Muscle of leg (tissue), 16 donors: ENCODE measurements at places on chromosomes 4 and X. TPM values are rescaled to one million over a fixed set of nuclear protein-coding genes. Genes with fewer than 3 reads are reported as not detected.

VBP1 gene
- 60.3 TPM for total RNA-seq

DNA sequence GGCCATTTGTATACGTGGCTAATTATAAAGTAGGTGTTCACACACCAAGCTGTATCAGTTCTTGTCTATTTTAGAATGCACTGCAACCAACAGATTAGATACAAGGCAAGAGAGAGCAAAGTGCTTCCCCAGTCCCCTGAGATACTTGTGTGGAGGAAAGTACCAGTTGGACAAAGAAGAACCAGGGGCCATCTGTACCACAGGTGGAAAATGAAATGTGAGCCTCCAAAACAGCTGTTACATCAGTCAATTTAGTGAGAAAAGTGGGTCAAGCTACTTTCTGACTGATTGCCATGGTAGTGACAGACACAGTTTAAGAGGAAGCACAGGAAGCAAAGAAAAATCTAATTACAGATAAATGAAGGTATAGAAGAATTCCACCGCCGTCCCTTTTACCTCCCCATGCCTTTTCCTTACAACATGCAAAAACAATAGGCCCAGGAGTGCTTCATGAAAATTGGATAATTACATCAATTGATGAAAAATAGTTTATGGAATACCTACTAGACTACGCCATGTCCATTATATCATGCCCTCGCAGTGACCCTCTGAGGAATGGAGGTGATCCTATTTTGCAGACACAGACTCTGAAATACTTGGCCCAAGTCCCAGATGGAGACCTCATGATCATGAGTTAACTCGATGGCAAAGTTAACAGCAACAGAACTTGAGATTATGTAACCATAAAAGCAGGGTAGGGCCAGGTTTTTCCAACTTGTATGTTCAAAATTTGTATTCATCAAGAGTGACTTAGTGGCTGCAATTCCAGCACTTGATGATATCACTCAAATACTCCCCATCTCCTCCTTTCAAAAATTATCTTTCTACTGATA, 15.8 kb downstream of the SMPX start:
- H3K4me1 ChIP-seq = peaks cover 12% of the 10 kb centered on the region
- H3K4me3 ChIP-seq = no peak overlapping the region
- peaks cover 1% of the 10 kb centered on the region for H3K36me3 ChIP-seq
- H3K27ac ChIP-seq = peak overlapping the region; percentile 35

RGN gene
- 3.1 TPM for total RNA-seq

DNA sequence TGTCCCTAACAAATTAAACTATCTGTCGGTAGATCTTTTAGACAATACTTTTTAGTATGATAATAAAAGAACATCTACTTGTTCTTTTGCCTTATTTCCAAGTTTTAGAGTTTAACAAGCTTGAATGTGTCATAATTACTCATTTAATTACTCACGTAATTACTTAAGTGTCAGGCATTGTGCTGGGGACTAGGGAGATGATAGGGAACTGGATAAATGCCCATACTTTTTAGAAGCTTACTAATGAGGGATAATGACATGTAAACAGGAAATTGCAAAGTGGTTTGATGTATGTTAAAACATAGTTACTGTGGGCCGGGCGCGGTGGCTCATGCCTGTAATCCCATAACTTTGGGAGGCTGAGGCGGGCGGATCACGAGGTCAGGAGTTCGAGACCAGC, 158.3 kb downstream of the DMD start:
- no peaks in the 10 kb centered on the region for H3K27me3 ChIP-seq
- H3K27ac ChIP-seq = no peak overlapping the region
- no peaks in the 10 kb centered on the region for H3K4me1 ChIP-seq
- H3K36me3 ChIP-seq = no peaks in the 10 kb centered on the region
- no peak overlapping the region for H3K4me3 ChIP-seq
- DNase-seq = no peak

GRCh38 chr4:56128213-56128612, 179.5 kb downstream of the CEP135 start:
- H3K27me3 ChIP-seq = no peaks in the 10 kb centered on the region
- H3K4me1 ChIP-seq = peaks cover 3% of the 10 kb centered on the region
- H3K36me3 ChIP-seq = no peaks in the 10 kb centered on the region
- no peak overlapping the region for H3K4me3 ChIP-seq

DNA sequence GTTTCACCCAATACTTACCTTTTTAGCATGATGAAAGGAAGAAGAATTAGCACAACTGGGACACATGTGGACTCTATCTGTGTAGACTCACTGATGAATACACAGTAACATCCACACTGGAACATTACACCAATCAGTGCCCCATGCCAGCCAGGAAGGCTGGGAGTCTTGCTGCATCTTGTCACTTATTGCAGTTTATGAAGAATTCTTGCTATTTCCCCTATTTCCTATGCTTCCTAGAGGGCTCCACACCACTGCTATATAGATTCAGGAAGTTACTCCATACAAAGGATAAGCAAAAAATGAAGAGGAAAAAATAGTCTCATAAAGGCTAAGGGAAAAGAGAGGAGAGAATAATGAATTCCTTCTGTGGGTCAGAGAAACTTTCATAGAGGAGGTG, 201.0 kb downstream of the CAMK2D start:
- no peaks in the 10 kb centered on the region for H3K4me1 ChIP-seq
- H3K36me3 ChIP-seq = peaks cover 4% of the 10 kb centered on the region
- no peak overlapping the region for H3K4me3 ChIP-seq
- H3K27me3 ChIP-seq = no peaks in the 10 kb centered on the region

- peak; percentile 66 for DNase-seq
- H3K27ac ChIP-seq = no peak overlapping the region
- no peak overlapping the region for H3K4me3 ChIP-seq
- H3K4me1 ChIP-seq = no peaks in the 10 kb centered on the region
- no peaks in the 10 kb centered on the region for H3K36me3 ChIP-seq
Measured at GRCh38 chr4:168538632-168539031, 41.8 kb downstream of the PALLD start.

- H3K4me3 ChIP-seq = no peak overlapping the region
- H3K27me3 ChIP-seq = peaks cover 29% of the 10 kb centered on the region
- DNase-seq = no peak
- H3K27ac ChIP-seq = no peak overlapping the region
Measured at GRCh38 chrX:39150220-39150619, 349.0 kb downstream of the MID1IP1 start.

DNA sequence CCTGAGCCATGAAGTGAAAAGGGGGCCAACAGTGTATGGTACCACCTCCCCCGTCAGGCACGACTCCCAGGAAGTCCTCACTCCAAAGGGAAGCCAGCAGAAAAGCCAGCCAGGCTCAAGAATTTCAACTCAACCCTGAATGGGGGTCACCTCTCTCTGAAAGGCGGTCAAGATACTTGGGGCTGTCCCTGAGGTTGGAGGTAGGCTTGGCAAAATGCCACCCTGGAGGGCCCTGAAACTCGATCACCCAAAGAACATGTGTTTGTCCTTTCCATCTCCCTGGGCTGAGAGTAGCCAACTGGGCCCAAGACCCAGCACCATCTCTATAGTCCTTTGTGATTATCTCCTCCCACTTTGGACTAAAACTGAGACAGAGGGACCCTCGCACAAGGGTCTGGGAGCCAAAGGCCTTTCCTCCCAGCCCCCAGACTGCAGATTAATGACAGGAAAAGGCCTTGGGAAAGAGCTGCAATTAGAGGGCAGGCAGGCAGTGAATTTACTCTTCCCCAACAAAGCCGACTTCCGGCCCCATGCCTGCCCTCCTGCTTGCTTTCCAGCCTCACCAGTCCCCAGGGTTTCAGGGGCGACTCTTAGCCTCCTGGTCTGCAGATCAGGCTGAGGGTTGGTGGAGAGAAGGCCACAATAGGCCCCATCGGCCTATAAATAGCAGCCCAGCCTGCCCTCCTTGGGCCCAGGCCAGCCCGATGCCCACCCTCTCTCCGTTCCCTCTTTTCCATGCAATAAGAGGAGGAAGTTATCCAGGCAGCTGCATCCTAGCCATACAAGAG, 5.6 kb downstream of the SASH3 start:
- peaks cover 29% of the 10 kb centered on the region for H3K27me3 ChIP-seq
- H3K4me1 ChIP-seq = peaks cover 7% of the 10 kb centered on the region
- H3K4me3 ChIP-seq = no peak overlapping the region
- H3K36me3 ChIP-seq = no peaks in the 10 kb centered on the region
- H3K27ac ChIP-seq = no peak overlapping the region

- H3K4me1 ChIP-seq = peaks cover 9% of the 10 kb centered on the region
- peak; percentile 44 for DNase-seq
- no peak overlapping the region for H3K27ac ChIP-seq
- H3K27me3 ChIP-seq = peaks cover 24% of the 10 kb centered on the region
- H3K4me3 ChIP-seq = no peak overlapping the region
Measured at GRCh38 chr4:8044699-8045098, 105.0 kb upstream of the AFAP1 start.

SAP30 gene
- total RNA-seq = 12.1 TPM

DNA sequence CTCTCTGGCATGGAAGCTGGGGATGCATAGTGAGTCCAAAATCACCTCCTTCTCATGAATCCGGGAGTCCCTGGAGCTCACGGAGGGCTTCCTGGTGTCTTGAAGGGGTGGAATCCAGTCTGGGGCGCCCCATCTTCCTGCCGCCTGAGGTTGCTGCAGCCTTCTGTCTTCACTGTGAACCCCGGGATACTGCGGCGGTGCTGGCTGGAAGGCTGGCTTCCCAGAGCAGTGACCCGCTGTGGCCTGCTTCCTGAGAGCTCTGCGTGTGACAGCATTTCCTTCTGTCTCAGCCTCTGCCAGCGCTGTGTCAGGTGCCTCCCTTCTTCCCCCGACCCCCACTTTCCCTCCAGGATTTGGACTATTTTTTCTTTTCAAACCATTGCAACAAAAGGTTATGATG, 98.8 kb upstream of the STOX2 start:
- no peak for DNase-seq
- H3K4me1 ChIP-seq = no peaks in the 10 kb centered on the region
- H3K4me3 ChIP-seq = no peak overlapping the region
- H3K27me3 ChIP-seq = peaks cover 2% of the 10 kb centered on the region
- H3K27ac ChIP-seq = peak overlapping the region; percentile 60
- no peaks in the 10 kb centered on the region for H3K36me3 ChIP-seq

DNA sequence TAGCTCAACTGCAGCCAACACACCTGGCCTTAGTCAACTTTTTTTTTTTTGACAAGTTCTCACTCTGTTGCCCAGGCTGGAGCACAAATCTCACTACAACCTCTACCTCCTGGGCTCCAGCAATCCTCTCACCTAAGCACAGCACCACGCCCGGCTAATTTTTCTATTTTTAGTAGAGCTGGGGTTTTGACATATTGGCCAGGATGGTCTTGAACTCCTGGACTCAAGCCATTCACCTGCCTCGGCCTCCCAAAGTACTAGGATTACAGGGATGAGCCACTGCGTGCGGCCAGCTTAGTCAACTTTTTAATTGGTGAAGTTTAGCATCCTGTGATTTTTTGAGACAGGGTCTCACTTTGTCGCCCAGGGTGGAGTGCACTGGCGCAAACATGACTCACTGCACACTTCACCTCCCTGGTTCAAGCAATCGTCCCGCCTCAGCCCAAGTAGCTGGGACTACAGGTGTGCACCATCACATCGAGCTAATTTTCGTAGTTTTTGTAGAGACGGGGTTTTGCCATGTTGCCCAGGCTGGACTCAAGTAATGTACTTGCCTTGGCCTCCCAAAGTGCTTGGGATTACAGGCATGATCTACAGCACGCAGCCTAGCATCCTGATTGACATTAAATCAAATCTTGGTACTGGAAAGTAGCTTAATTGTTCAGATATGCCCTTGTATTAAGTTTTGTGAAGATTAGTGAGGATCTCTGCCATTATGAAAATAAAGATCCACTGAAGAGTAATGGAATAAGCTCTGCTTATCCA, 8.3 kb downstream of the HNRNPDL start:
- H3K27ac ChIP-seq = no peak overlapping the region
- peaks cover 22% of the 10 kb centered on the region for H3K36me3 ChIP-seq
- H3K4me3 ChIP-seq = no peak overlapping the region
- peak; percentile 4 for DNase-seq
- peaks cover 6% of the 10 kb centered on the region for H3K4me1 ChIP-seq

GRCh38 chr4:185787926-185788679, 23.9 kb downstream of the SORBS2 start:
- no peak for DNase-seq
- no peak overlapping the region for H3K4me3 ChIP-seq
- no peaks in the 10 kb centered on the region for H3K27me3 ChIP-seq
- H3K27ac ChIP-seq = no peak overlapping the region

DNA sequence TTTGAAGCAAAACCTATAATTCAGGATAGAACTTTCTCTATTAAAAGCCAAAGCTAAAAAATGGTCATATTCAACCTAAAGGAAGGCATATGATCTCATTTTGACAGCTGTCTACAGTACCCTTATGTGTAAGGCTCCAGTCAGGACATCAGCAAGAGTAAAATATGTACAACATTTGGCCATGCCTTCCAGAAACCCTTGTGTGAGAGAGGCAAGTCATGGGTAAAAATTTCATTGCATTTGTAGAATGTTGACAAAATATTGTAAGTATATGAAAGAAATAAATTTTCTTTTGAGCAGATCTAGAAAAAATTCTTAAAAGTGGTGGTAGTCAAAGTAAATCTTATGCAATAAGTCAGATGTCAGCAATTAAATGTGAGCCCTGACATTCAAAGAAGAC, 132.3 kb downstream of the SLC39A8 start:
- no peaks in the 10 kb centered on the region for H3K36me3 ChIP-seq
- no peak for DNase-seq
- no peak overlapping the region for H3K27ac ChIP-seq

DNA sequence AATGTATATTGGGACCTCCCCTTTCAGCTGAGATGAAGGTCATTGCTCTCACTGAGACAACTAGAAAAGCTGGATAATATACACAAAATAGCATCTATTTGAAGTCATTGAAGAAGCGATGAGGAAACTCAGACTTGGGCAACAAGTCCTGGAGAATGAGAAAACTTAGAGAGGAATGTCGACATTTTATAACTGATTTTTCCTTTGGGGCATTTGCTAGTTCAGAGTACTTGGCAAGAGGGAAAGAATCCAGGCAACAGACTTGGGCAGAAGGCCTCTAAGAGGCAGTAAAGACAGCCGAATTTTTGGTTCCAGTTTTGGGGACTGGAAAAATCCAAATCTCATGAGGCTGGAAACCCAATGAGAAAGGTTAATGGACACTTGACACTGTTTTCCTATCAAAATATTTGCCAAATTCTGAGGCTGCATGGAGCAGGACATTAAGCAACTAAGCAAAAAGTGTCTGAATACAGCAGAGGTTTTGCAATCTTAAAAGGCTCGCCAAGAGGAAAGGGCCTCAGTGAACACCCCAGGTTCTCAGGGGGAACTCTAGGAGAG, 21.0 kb upstream of the ANXA5 start:
- no peaks in the 10 kb centered on the region for H3K27me3 ChIP-seq
- no peaks in the 10 kb centered on the region for H3K4me1 ChIP-seq
- no peak overlapping the region for H3K4me3 ChIP-seq
- no peaks in the 10 kb centered on the region for H3K36me3 ChIP-seq

DNA sequence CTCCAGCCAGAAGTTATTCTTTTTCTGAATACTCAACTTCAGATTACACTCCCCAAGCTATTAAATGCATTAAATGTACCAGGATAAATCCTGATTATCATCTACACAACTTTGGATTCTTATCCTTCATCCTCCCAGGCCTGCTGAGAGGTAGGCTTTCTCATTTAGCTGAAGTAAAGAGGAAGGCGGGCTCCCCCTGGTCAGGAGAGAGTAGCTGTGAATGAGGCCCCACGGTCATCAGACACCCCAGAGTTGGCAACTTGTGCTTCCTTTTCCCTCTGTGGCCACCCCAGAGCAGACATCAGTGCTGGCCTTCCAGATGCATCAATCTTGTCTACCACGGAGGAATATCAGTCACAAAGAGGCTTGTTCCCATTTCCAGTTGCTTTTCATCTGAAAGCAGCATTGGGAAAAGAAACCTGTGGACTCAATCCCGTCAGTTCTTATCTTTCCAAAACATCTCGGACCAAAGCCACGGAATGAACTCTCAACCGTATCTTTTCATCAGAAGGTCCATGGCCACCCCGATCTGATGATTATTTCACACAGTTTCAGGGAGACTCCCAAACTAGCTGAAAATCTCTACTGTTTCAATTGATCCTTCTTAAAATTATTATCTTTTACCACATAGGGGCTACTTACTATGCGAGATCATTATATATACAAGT, 79.2 kb downstream of the FBXO8 start:
- no peak overlapping the region for H3K27ac ChIP-seq
- no peak for DNase-seq
- H3K27me3 ChIP-seq = peaks cover 13% of the 10 kb centered on the region
- no peak overlapping the region for H3K4me3 ChIP-seq
